ENCODE measurements at places on chromosomes 6 and 20.

GRCh38 chr6:32933661-32934085 lies 7.2 kb downstream of the HLA-DMB start:
- DNase-seq = peak; percentile 18

DNA sequence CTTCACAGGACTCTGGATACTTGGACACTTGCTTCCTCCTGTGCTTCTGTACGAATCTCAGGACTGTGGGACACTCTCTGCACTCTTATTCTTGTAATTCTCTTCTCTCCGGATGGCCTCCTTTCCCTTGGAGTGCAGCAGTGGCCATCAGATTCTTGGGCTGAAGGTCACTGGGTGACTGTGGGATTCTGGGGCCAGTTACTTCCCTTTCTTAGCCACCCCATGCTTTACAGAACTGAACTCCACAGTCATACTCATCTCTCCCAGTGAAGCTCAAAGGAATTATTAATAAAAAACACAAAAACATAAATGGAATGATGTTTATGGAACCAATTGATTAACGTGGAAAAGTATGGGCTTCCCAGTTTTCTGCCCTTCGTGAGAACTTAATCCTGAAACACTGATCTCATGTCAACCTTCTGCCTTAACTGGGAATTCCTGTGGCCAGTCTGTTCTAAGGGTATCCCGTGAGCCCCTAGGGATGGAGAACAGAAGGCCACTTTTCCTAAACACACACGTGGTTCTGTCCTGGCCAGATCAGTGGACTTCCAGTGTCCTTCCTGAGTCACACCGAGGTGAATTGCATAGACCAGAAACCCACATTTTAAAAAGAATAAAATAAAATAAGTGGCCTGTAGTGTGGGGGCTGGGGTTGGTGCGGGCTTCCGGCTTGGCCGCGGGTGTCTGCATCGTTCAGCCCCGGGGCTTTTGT lies 23.6 kb upstream of the HLA-E start:
- no peak for DNase-seq

GRCh38 chr6:149383371-149383770 lies 16.7 kb upstream of the SUMO4 start:
- DNase-seq = no peak

DNA sequence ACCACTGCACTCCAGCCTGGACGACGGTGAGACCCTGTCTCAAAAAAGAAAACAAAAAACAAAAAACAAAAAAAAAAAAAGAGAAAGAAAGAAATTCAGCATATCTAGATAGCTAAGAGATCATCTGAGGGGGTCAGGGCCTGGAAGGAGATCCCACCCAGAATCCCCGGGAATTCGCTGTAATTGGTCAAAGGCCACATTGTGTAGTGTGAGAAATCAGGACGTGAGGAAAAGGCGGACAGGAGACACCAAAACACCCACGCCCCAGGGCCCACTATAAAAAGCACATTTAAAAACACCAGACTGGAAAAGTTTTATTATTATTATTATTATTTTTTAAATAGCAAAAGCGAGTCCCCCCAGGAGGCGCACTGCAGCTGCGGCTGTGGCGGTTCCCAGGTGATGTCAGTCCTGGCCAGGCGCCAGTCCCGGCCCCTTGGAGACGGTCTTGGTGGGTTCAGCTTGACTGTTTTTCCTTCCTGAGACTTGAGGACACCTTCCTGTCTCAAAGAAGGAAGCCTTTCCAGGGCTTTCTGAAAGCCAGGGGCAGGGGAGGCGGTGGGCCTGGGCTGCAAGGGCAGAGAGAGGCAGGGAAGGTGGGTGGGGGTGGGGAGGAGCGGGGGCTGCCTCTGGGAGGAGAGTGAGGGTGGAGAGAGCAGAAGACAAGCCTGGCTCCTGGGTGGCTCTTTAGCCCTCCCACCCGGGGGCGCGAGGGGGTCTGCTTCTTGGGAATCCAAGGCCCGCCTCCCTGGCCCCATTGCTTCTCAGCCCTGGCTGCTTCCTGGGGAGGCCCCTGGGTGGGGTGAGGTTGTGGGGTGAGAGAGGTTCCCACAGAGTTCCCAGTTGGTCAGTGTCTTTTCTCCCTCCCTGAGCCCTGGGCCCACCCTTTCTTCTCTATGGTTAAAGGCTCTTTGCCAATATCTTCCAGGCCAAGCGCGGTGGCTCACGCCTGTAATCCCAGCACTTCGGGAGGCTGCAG lies 14.5 kb downstream of the TCF15 start:
- DNase-seq = no peak

GRCh38 chr20:56752274-56752673 lies 123.2 kb downstream of the TFAP2C start:
- DNase-seq = no peak

DNA sequence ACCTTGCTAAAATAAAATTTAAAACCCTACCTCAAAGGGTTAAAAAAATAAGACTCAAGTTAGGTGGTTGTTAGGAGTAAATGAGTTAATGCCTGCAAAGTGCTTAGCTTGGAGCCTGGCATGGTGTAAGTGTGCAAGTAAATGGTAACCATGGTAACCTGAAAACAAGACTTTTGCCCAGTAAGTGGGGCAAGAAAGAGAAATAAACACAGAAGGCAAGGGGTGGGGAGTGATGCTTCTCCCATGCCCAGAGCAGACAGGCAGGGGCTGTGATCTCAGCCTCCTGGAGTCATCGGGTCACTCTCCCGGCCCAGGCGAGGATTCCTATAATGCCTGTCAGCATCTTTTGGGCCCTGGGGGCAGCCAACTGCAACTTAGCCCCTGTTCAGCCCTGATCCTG lies 59.2 kb upstream of the SLC32A1 start:
- no peak for DNase-seq

- no peak for DNase-seq
Measured at GRCh38 chr20:47305667-47306066, 50.8 kb downstream of the ZMYND8 start.

- no peak for DNase-seq
Measured at GRCh38 chr6:104526376-104526775, 333.3 kb downstream of the HACE1 start.

GRCh38 chr6:87070741-87071140 lies 24.2 kb downstream of the CGA start:
- DNase-seq = no peak

DNA sequence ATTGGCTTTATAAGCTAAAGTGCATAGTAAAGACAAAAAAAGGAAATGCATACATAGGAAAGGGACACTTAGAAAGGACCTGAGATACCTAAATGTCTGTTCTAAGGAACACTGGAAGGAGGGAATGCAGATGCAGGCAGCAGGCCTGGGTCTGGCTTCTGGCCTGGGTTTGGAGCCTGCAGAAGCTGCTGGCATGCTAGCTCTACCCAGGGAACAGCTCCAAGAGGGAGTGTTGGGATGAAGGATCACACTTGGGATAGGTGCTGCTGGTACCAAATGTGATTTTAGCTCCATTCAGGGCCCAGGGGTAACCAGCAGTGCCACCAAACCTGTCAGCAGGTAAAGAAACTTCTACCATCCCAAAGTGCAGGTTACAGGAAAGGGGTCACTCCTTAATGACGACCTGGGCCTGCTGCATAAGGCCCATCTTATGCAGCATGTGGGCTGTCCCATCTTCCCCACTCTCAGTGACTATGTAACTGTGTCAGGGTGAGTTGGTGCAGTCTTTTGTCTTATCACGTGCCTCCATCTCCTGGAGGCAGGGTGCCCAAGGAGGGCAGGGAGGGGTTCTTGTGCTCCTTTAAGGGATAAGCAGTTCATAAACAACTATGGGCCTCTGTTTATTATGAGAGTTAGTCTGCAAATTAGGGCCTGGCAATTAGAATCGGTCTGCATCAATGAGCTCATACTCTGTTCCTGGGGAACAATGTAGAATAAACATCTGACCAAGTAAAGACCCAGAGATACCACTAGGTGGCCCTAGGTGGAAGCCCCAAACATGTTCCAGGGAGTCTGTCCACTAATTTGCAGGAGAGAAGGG lies 26.9 kb downstream of the DDX27 start:
- DNase-seq = peak; percentile 2

- DNase-seq = no peak
Measured at GRCh38 chr6:33914645-33915044, 110.8 kb upstream of the MLN start.

DNA sequence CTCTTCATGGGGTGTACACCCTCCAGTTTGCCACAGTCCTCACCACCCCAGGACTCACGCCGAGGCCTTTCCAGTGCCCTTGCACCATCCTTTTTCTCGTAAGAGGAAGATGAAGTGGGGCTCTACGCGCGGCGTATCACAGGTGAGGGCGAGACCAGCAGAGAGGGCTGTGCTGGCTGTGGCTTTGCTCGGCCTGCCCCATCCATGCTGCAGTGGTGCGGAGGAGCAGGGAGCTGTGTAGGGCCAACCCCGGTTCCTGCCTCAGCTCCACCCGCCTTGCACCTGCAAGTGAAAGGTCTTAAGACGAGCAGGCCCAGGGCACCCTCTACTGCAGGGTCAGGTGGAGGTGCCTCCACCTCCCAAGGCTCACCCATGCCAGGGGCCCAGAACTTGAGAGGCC lies 24.1 kb downstream of the RBCK1 start:
- no peak for DNase-seq

GRCh38 chr6:6556161-6556737 lies 32.3 kb upstream of the LY86 start:
- DNase-seq = no peak

- no peak for DNase-seq
Measured at GRCh38 chr6:152273002-152273401, 364.2 kb downstream of the SYNE1 start.

DNA sequence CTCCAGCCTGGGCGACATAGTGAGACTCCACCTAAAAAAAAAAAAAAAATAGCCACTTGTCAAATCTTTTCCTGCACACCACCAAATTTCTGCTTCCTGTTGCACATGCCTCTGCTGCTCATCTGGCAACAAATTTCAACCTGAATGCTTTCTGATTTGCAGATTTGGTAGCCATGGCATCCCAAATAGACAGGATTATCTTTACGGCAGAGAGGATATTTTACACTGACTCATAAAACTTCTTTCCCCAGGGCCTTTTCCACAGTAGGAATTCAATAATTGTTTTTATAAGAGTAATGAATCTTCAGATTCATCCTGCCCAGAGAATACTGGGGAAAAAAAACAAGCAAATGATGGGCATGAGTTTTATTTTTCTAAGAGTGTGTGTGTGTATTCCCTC lies 264.6 kb downstream of the FRK start:
- no peak for DNase-seq

DNA sequence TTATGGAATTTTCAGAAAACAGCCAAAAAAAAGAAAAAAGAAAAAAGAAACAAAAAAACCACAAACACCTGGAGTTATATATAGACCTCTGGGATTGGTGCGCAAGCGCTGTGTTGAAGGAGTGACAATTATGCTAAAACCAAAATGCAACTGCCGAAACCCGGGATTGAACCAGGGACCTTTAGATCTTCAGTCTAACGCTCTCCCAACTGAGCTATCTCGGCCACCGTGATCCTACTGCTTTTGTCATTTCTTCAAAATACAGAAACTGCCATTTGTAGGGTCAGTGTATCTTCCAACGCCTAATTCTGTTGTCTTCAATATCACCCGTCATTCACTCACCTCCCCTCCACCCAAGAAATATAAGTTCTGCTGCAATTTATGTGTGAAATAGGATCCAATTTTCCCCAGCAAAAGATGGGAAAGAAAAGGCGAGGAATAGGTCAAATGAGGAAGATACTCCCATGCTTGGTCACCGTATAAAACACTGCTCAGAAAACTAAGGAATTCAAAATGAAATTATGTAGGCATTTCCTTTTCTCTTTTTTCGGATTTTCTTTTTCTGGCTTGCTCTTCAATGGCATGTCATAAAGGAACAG lies 116.0 kb downstream of the TRIM27 start:
- no peak for DNase-seq

GRCh38 chr6:158009114-158009891 lies 27.6 kb downstream of the SYNJ2 start:
- DNase-seq = no peak

DNA sequence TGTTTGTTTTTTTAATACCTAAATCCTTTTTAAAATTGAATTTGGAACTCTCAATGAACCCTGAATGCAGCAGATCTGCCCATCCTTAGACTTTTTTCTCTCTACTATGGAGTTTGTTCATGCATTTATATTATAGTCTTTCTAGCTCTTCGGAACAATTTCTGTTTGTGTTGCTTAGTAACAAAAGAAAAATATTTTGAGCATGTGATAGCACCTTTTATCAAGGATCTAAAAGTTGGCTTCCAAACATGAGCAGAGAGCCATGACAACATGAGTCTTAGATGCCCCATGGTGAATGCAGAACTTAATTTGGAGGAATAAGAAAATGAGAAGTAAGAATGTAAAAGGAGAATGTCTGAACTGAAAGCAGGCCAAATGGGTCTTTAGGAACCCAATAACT lies 133.7 kb downstream of the EDN1 start:
- DNase-seq = no peak

GRCh38 chr20:58574469-58574868 lies 59.3 kb upstream of the APCDD1L start:
- DNase-seq = no peak

- DNase-seq = no peak
Measured at GRCh38 chr6:107599043-107599442, 109.1 kb downstream of the SOBP start.

DNA sequence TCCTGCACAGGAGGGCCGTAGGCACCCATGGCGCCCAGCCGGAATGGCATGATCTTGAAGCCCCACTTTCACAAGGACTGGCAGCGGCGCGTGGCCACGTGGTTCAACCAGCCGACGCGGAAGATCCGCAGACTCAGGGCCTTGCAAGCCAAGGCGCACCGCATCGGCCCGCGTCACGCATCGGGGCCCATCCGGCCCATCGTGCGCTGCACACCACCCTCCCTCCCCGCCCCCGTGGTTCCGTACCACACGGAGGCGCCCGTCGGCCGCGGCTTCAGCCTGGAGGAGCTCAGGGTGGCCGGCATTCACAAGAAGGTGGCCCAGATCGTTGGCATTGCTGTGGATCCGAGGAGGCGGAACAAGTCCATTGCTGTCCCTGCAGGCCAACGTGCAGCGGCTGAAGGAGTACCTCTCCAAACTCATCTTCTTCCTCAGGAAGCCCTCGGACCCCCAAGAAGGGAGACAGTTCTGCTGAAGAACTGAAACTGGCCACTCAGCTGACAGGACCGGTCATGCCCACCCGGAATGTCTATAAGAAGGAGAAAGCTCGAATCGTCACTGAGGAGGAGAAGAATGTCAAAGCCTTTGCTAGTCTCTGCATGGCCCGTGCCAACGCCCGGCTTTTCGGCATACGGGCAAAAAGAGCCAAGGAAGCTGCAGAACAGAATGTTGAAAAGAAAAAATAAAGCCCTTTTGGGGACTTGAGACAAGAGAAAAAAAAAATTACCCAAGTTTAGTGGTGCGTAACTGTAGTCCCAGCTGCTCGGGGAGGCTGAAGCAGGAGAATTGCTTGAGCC lies 9.9 kb upstream of the NCOA5 start:
- no peak for DNase-seq

- peak; percentile 48 for DNase-seq
Measured at GRCh38 chr6:36616893-36617521, 22.8 kb downstream of the SRSF3 start.

GRCh38 chr20:50548396-50548795 lies 38.2 kb downstream of the PTPN1 start:
- DNase-seq = no peak

DNA sequence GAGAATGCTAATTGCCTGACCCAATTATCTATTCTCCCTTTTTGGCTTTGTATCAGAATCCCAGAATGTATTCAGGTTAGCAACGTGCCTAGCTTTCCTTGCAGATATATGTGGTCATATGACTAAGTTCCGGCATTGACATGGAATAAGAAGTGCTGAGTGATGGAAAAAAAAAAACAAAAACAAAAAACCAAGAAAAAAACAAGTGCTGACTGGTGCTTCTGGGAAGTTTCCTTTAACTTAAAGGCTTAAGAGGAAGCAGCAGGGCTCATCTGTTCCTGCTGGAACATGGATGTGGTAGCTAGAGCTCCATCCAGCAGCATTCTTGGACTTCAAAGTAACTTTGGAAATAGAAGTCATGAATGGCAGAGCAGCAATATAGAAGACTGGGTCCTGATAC lies 10.4 kb upstream of the RPF2 start:
- no peak for DNase-seq

- DNase-seq = no peak
Measured at GRCh38 chr20:57877995-57878394, 168.2 kb upstream of the PMEPA1 start.
